ENCODE measurements at places on chromosomes 2 and 18. TPM values are rescaled to one million over a fixed set of nuclear protein-coding genes. Genes with fewer than 3 reads are reported as not detected.

The CHRND gene
- total RNA-seq, result 2.2 TPM

GRCh38 chr2:119366161-119366648 is 429 bp downstream of the C2orf76 start:
- no peak for DNase-seq

DNA sequence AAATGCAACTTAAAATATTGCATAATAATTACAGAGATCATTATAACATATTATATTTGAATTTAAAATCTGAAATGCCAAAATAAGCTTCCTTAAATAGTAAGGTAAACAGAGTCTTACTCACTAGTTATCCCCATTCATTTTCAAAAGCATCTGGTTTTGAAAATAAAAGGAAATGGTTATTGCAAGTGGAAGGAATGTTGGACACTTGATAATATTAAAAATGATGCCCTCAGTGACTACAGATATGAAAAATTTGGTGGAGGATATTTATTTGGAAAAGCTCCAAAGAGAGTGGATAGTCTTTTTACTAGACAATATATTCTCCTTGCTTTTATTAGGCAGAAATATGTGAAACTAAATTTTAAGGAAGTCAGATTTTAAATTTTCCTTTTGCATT is 39.7 kb downstream of the CDH19 start:
- DNase-seq, result no peak

- no peak for DNase-seq
Measured at GRCh38 chr18:51072586-51073313, 42.7 kb downstream of the SMAD4 start.

The TBC1D8 gene
- 14.6 TPM for total RNA-seq

The TET3 gene
- 92.4 TPM for total RNA-seq
